ENCODE measurements at places on chromosomes 12 and 14.

DNA sequence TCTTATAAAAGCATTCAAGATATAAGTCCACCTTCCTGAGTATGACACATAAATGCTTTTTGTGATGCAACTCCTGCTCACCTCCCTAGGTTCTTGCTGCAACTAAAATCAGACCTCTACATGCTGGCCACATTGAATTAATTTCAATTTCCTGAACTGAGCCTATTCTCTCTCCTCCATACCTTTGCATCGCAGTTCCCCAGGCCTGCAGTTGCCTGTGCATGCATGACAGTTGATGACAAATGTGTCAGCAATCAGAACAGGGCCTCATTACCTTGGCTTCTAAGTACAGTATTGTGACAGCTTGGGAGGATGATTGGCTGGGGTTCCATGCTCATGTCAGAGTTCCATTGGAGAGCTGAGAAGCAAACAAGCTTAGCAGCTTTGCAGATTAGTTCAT lies 3.9 kb upstream of the TM7SF3 start:
- DNase-seq = no peak

DNA sequence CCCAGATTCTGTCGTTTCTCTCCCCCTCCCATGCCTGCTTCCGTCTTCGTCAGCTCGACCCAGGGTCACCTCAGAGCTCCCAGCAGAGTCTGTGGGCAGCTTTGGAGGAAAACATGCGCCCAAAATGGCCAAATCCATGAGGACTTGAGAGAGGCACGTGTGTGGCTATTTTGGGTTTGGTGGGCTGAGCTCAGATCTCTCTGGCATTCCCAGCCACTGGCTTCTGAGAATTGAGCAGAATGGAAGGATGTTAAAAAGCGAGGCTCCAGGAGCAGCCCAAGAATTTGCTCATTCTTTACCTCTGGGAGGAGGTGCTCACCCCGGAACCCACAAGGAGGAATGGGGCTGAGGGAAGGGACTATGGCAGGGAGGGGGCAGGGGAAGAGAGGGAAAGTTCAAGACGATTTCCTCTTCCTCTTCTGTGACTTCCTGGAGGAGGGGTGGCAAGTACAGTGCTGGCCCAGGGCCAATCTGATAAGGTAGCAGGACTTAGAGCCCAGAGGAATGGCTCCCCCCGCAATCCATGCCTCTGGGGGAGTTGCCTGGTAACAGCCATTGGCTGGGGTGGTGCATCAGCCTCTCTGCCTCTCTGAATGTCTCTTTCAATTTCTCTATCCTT lies 20.1 kb downstream of the TSPAN9 start:
- DNase-seq = no peak

DNA sequence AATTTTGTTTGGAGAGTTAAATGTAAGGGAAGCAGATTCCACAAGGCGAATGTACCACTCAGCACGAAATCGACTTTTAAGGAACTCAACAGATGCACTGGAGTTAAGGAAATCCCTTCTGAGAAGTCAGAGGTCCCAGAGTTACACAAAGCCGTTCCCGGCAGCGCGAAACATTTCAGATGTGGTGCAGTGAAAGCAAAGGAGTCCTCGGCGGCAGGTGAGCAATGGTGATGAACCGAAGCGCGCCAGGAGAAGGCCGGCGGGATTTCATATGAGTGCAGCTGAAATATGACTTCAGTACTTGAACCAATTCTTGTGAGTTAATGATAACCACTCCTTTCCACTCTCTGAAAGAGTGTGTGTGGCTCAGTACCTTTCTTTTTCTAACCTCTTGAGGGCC lies 183.2 kb downstream of the GRIP1 start:
- DNase-seq = no peak

DNA sequence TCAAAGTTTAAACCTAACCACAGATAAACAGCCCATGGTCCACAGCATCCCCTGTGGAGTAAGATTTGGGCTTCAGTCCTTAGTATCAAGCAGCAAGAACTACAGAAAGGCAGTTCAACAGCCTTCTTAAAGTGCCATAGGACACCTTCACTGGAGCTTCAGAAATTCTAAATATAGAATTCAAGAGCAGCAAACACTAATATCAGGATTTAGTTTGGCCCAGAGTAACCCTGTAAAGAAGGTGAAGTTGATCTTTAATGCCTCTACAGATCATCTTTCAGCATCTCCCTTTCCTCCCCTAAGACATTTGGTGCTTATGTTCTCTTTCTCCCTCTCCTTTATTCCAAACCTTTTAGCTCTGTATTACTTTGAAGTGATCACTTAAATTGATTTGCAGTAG lies 59.5 kb upstream of the ARHGAP5 start:
- DNase-seq = no peak
